ENCODE measurements at places on chromosomes 3 and 15. TPM values are rescaled to one million over a fixed set of nuclear protein-coding genes. Genes with fewer than 3 reads are reported as not detected.

ATP13A5 gene
- not detected for total RNA-seq

ARPP19 gene
- 117 TPM for total RNA-seq

AMOTL2 gene
- 45.0 TPM for total RNA-seq

GXYLT2 gene
- 1.5 TPM for total RNA-seq

CD96 gene
- not detected for total RNA-seq

TMEM207 gene
- total RNA-seq: not detected

ZDHHC19 gene
- total RNA-seq: 0.21 TPM

ST3GAL6 gene
- total RNA-seq: 0.69 TPM

FOXB1 gene
- total RNA-seq: not detected

ZCWPW2 gene
- not detected for total RNA-seq

ANKUB1 gene
- not detected for total RNA-seq

PXYLP1 gene
- 10.6 TPM for total RNA-seq

STAG1 gene
- total RNA-seq: 11.9 TPM

KIF15 gene
- total RNA-seq: 8.6 TPM
